Fibroblast of skin of abdomen (primary cell): ENCODE measurements at places on chromosomes 7 and 10.
A peak's percentile ranks its signal among the peaks of the same experiment; 100 is the strongest.

DNA sequence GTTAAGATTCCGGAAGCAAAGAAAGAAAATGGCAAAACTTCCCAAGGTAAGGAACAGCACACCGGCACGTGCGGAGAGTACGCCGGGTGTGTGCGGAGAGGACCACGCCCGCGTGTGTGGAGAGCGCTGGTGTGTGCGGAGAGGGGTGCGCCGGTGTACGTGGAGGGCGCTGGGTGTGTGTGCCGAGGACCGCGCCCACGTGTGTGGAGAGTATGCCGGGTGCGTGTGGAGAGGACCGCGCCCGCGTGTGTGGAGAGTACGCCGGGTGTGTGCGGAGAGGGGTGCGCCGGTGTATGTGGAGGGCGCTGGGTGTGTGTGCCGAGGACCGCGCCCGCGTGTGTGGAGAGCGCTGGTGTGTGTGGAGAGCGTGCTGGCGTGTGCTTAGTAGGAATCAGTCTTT is 48.6 kb upstream of the DPYSL4 start:
- no peak for DNase-seq

GRCh38 chr7:135372222-135372621 is 137.7 kb downstream of the CNOT4 start:
- no peak for DNase-seq

GRCh38 chr7:43076606-43077005 is 35.8 kb upstream of the HECW1 start:
- no peak for DNase-seq

DNA sequence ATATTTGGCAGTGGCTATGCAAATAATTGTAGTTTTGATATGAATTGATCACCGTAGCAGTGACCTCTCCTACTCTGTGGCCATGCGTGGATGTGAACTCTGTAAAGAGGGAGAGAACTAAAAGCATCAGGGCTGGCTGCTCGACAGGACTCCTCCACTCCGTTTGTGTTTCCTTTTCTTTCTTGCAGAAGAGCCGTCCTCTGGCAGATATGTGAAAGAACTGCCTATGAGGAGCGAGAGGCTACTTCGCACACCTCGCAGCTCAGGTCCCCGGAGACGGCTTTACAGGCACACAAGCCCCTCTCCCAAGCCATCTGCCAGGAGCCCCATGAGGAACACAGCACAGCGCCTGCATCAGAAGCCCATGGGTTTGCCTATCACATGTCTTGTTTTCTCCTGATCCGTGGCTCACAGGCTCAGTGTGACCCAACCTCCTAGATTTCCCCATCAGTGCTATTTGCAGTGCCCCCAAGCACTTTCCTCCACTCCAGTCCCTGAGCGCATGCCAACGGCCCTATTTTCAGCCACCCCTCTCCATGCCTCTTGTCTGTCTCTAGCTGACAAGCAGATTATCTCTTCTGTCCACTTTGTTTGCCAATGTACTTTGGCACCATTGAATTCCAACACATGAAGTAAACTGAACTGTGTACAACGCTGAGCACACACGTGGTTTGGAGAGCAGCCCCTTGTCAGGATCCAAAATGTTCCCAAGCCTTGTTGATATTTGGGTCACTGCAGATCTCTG is 164.3 kb upstream of the AKR1E2 start:
- DNase-seq: no peak

DNA sequence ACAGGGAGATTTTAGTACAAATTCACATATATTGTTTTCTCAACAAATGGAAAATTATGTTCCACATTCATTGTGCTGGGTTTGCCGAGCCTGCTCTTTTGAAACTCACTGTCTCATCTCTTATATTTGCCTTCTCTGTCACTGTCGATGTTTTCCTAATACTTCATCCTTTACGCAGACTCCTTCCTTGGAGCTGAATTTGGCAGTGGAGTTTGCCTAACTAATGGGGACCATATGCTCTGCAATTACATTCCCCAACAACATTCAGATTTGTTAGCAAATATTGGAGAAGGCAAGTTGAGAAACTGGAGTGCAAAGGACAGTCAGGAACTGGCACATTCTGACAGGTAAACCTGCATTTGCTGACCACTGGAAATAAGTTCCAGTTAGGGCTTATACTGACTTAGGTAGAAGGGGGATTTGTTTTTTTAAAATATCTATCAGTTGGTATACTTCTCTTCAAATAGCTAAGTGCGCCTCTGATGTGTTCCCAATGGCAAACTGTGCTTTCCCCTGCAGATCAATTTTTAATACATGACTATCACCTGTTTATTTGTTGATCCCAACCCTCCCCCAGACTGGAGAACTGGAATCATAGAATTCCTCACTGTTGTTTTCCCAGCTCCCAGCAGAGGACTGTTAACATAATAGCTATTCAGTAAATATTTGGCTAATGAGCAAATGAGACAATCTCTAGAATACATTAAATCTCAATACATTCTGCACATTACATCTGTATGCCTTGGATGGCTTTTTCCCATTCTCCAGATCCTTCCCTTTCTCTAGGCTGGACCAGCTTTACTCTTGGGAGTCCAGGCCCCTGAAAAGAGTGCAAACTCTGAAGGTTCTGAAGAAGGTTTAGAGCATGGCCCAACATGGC is 769.3 kb downstream of the KCNMA1 start:
- peak; percentile 71 for DNase-seq

- peak; percentile 73 for DNase-seq
Observed at GRCh38 chr10:3516234-3516922, 268.6 kb downstream of the KLF6 start.

GRCh38 chr7:98956469-98956868 is 78.1 kb downstream of the TRRAP start:
- DNase-seq: peak; percentile 29

DNA sequence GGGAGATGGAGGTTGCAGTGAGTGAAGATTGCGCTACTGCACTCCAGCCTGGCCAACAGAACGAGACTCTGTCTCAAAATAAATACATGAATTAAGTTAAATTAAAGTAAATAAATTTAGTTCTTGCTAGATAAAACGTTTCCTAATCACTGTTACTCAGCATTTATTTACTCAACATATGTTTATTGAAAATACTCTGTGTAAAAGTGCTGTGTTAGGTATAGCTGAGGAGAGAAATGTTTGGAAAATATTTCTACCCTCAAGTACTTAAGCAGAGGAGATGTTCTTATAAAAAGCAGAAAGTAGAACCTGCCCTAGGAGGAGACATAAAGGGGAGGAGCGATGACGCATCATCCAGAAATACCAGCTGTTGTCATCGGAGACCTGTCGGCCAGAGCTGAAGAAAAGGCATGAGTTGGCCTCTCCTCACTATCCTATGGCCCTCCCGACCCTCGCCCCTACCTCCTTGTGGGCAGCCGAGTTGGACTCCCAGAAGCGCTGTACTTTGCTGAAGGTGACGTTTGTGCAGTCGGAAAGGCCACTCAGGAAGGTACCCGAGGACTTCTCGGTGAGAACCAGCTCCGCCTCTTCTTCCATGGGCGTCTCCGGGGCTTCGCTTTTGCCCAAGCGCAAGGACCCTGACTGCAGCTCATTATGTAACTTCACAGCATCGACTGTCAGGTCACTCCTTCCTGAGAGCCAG is 1.1 kb downstream of the RRP12 start:
- peak; percentile 43 for DNase-seq
